Effector CD8-positive, alpha-beta T cell (primary cell): ENCODE measurements at places on chromosomes 11 and 22.

DNA sequence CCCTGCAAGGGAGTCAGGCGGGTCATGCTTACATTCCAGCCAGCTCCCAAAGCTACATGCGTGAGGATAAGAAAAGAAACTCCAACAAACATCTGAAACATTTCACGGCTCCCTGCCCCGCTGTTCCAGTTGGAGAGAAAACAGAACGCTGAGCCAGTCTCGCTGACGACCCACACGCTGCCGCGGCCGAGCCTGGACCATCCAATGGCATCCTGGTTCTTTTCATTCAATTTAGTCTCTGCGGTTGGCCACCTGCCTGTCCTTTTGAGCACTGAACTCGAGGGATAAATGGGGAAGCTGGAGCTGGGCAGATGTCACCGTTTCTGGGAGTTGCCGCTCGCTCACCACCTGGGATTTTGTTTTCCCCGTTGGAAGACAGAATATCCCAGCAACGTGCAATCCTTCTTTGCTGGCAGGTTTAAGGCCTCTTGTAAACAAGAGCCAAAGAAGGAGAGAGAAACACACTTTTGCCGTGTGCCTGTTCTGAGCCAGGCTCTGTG lies 45.3 kb upstream of the SHISAL1 start:
- no peak for DNase-seq

GRCh38 chr11:35267504-35267903 lies 128.5 kb downstream of the CD44 start:
- DNase-seq = no peak

- no peak for DNase-seq
These were observed 3.3 kb upstream of the BEST1 start for GRCh38 chr11:61946894-61947293.

DNA sequence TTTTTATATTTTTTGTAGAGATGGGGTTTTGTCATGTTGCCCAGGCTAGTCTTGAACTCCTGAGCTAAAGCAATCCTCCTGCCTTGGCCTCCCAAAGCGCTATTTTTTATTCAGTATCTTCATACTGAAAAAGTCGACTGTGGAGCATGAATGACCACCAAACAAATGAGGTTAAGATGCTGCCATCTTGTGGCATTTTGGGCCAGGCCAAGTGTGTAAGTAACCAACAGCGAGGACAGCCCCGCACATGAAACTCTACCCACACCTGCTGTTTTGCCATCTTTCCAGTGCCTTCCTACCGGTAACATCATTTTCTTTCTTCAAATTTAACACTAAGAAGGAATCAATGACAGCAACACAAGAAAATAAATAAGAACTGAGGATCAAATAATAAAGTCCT lies 32.2 kb upstream of the AQP11 start:
- no peak for DNase-seq

- no peak for DNase-seq
These were observed 532.3 kb downstream of the BRD1 start for GRCh38 chr22:49295465-49295743.

GRCh38 chr22:36245805-36246356 lies 6.6 kb upstream of the APOL2 start:
- no peak for DNase-seq

DNA sequence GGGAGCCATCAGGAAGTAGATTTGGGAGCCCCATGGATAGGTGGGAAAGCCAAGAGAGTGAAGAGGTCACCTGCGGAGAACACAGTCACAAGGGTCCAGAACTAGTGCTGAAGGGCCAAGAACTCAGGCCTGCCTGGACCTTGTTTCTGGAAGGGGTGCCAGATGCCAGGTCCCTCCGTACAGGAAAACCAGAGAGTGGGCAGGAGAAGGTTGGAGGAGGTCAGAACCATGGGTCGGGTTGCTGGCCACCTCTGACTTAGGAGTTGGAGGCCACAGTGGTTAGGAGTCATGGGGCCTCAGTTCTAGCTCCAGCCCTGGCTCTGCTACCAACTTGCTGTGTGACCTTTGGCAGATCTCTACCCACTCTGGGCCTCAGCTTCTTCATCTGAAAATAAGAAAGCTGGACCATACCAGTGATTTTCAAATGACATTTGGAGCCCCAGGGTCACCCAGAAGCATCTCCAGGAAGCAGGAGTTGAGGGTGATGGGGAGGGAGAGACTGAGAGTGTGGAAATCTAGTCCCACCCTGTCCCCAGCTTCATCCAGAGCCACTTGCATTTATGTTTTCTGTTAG lies 20.8 kb upstream of the TUB start:
- no peak for DNase-seq
